ENCODE measurements at places on chromosomes 4 and X.

- no peak for DNase-seq
Measured at GRCh38 chr4:159401226-159401712, 298.4 kb downstream of the RAPGEF2 start.

DNA sequence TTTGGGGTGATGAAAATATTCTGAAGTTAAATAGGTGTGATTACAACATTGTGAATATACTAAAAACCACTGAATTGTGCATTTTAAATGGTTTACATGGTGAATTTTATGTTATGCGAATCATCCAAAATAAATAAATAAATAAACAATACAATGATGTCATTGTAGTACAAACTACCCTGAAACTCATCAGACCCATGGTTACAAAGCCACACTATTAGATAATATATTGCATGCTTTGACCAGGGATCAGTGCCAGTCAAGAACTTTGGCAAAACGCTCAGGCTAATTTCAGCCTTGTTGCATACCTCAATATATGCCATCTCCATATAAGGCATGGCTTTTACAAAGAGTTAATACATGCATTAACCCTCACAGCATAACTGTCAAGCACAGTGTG, 45.5 kb upstream of the XIAP start:
- DNase-seq, result no peak

- DNase-seq, result no peak
Measured at GRCh38 chrX:68503836-68504636, 5.2 kb downstream of the YIPF6 start.

DNA sequence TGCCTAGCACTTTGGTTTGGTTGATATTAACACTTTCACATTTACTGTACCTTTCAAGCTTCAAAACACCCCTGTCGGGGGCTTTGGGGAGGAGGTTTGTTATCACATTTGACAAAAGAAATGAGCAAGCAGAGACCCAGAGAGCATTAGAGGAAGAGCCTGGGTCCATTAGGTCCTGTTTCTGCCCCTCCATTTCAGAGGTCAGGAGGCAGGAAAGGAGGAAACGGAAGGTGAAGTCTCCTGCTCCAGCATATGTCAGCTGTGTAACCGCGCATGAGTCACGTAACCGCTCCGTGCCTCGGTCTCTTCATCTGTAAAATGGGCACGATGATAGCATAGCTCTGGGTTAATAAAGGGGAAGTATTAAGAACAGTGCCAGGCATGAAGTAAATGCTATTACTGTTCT, 201.9 kb upstream of the BCOR start:
- DNase-seq, result no peak

- no peak for DNase-seq
Measured at GRCh38 chr4:169993531-169993930, 32.7 kb downstream of the MFAP3L start.

DNA sequence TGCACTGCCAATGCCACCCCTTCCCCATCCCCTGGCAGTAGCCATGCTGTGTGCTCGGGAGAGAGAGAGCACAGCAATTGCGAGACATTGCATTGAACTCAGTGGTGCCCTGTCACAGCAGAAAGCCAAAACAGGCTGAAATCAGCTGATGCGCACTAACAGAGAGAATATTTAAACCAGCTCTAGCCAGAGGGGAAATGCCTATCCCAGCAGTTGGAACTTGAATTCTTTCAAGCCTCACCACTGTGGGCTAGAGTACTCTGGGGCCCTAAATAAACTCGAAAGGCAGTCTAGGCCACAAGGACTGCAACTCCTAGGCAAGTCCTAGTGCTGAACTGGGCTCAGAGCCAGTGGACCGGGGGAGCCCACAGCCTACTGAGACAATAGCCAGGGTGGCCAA, 17.7 kb upstream of the RP2 start:
- DNase-seq, result no peak

DNA sequence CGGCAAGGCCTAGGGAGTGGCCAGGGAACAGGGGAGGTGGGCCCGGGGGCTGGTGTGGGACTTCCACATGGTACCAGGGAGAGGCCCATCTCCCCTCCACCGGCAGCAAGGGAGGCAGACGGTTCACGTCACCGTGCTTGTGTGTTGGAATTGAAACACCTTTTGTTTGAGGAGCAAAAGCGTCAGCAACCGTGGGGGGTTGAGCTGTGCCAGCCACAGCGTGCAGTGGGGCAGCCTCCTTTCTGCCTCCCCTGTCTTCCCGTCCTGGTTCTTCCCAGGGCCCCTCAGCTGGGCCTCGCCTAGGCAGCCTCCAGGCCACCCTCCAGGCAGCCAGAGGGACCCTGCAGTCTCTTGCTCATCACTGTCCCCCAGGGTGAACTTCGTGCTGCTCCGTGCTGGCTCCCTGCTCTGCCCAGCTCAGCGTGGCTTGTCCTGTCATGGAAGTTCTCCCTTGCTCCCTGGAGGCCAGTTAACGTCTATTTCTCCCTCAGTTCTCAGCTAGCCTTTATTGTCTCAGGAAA, 32.1 kb upstream of the HGFAC start:
- DNase-seq, result no peak

DNA sequence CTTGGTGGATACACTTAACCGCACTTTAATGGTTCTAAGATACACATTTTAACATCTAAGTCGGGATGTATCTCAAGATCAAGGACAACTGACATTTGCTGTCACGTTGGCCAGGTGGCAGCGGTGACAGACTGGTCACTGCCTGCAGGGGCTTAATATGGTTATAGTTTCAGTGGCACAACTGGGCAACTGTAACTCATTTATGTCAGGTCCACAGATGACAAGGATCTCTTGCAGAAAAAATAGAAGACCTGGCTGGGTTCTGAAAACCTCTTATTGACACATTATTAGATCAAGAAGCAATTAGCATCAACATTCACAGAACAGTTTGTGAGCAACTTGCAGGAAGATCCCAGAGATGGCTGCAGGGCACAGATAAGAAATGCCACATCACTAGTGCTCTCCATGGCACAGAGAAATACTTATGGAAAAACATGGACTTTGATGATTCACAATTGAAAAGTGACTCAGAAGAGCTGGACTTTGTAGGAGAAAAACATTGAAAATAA, 99.6 kb upstream of the SORBS2 start:
- no peak for DNase-seq

DNA sequence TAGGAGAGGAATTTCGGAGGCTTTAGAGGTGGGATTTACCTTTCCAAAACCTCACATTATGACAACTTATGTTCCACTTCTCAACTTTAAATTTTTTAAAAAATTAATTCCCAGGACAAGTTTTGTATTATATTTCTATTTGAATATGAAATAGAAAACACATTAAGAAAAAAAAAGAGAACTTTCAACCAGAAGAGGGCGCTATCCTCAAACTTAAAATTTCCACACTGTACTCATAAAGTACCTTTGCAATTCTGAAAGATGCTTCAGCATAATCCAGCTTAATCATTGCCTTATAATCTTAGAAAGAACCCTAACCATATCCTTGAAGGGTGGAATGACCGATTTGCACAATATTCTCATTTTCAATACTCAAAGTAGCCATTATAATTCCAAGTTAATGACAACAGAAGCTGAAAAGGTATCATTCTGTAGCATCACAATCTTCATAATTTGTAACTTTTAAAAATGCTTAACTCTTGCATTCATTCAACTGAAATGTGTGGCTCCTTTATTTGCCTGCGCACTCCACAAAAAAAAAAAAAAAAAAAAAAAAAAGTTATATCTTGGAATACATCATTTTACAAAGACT, 158.0 kb downstream of the KCNIP4 start:
- no peak for DNase-seq

- no peak for DNase-seq
Measured at GRCh38 chrX:34790026-34790425, 132.9 kb upstream of the TMEM47 start.

DNA sequence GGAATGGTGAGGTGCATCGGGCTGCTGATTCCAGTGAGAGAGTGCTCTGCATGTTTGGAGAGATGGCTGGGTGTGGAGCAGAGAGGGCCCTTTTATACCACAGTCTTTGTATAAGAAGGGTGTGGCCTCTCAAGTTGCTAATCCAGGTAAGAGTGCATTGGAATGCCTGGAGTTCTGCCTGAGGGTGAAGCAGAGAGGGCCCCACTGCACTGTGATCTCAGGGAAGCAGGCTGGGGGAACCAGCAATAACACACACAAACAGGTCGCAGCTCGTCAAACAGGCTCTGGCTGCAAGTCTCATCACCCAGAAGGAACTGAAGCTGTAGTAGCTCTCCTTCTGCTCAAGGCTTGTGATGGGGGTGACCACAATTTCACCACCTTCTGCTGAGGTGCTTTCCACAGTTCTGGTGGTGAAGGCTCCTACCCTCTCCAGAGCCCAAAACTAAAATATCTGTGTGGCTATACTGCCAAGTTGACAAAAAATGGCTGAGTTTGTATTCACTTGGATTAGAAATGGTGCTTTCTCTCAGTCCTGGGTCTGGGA, 687.4 kb upstream of the HS3ST1 start:
- DNase-seq, result no peak

DNA sequence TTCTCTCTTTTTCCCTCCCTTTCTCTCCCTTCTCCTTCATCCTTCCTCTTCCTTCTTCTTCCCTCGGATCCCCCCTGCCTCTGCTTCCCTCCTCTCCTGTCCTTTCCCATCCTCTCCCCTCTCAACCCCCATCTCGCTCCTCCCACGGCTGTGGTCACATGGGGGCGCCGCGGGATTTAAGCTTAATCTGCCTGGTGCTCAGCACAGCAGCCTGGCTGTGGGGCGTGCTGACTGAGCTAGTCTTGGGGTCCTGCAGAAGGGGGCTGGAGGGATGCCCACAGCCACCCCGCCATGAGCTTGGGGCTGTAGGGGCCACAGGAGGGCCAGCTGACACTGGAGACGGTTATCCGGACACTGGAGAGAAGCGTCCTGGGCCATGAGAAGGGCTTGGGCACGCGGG, 10.7 kb downstream of the SMIM10L2A start:
- no peak for DNase-seq

DNA sequence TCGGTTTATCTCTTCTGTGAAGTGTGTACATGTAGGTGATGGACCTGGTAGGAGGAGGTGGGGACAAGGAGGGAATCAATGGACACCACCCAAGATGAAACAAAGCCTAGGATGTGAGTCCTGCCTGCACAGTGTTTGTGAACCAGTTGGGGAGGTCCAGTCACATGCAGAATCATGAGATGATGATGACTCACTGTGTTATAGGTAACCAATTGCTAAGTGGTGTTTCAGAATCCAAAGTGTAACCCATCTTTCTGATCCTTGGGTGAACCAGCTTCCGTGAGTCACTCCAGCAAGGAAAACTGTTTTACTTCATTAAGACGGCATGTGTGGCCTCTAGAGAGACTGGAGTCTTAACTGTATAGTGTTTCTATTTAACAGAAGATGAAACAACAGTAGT, 57.9 kb upstream of the HPF1 start:
- DNase-seq, result no peak

DNA sequence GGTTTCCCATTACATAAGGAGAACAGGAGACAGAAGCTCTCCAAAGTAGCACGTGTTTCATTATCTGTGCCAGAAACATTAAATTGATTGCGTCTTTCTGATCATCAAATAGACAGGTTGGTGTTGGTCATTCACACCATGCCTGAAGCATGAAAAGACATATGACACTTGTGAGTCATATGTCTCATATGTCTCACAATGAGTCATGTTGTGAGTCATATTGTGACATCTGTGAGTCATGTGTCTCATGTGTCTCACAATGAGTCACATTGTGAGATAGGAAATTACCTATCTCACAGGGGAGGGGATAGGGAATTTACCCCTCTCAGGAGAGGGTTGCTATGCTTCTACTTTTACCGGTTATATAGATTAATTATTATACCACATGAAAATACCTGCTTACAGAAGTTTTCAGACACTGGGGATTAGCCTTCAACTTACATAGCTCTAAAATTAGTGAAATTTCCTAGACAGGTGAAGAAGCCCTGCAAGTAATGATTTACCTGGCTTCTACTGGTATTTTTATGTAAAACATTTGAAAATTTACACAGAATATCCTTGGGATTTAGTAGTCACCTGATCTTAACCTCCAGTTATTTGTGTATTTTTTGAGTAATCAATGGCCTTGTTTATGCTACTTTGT, 80.8 kb downstream of the NPFFR2 start:
- DNase-seq, result no peak

- DNase-seq, result no peak
Measured at GRCh38 chrX:31931225-31931624, 859.4 kb upstream of the FTHL17 start.

DNA sequence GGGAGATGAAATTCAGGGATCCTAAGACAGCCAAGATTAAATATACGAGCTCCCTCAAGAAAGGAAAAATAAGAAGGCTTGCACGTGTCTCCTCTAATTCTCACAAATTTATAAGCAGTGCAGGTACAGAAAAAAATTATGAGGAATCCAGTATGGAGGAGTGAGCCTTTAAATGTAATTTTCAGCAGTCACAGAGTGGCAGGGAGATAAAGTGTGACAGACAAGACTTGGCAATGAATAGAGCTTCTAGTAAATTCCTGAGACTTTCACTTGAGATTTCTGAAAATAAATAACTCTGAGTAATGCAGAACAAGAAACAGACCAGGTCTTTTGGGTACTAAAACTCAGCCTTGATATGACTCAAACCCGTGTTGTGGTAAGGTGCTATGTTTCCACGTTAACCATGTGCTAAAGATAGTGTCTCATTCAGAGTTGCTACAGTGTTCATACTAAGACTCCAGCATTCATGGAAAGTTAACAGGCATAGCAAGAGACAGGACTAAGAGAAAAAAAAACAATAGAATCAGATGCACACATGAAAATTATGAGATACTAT, 119.8 kb downstream of the SPOCK3 start:
- no peak for DNase-seq

DNA sequence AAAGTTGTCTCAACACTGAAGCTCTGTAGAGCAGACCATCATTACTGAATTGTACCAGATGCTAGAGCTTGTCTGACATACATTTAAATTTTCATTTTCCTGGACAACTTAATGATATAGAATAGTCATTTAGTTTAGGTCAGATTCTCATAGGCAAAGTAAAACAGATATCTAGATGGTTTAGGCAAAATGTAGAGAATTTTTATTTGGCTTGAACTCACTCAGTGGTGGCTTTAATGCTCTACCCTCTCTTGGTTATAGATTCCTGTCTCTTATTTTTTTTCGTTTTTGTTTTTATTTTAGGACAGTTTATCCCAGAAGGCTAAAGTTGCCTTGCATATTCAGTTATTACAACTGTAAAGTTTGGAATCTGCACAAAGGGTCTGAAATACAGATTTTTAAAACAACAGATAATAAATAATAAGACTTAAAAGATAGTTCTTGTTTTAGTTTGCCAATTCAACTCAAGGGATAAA, 4.0 kb upstream of the IRS4 start:
- DNase-seq, result no peak

All from ascending aorta (tissue), 2 donors.